ENCODE measurements at places on chromosomes 11 and 22. TPM values are rescaled to one million over a fixed set of nuclear protein-coding genes. Genes with fewer than 3 reads are reported as not detected.

Gene GAB2
- total RNA-seq, result 21.6 TPM

Gene SOX6
- 1.6 TPM for total RNA-seq

Gene NRIP3
- total RNA-seq, result 7.7 TPM

Gene CD3D
- total RNA-seq, result not detected

- no peak overlapping the region for H3K4me3 ChIP-seq
- no peaks in the 10 kb centered on the region for H3K27me3 ChIP-seq
- H3K4me1 ChIP-seq, result peaks cover 20% of the 10 kb centered on the region
- DNase-seq, result no peak
Measured at GRCh38 chr11:45157247-45158209, 11.1 kb downstream of the PRDM11 start.

- H3K27me3 ChIP-seq, result no peaks in the 10 kb centered on the region
- DNase-seq, result no peak
- no peaks in the 10 kb centered on the region for H3K36me3 ChIP-seq
- H3K27ac ChIP-seq, result no peak overlapping the region
- H3K4me1 ChIP-seq, result no peaks in the 10 kb centered on the region
Measured at GRCh38 chr11:93034723-93035039, 65.2 kb downstream of the MTNR1B start.

GRCh38 chr11:2271327-2272227, 1.2 kb upstream of the ASCL2 start:
- H3K4me3 ChIP-seq, result no peak overlapping the region
- H3K4me1 ChIP-seq, result peaks cover 10% of the 10 kb centered on the region
- peaks cover 15% of the 10 kb centered on the region for H3K27me3 ChIP-seq
- no peak overlapping the region for H3K27ac ChIP-seq

- H3K27me3 ChIP-seq, result no peaks in the 10 kb centered on the region
- H3K27ac ChIP-seq, result peak overlapping the region; percentile 94
- no peak for DNase-seq
- peaks cover 20% of the 10 kb centered on the region for H3K4me1 ChIP-seq
Measured at GRCh38 chr11:74171630-74171968, 510 bp downstream of the PPME1 start.

- no peak for DNase-seq
- H3K4me3 ChIP-seq, result no peak overlapping the region
- H3K36me3 ChIP-seq, result no peaks in the 10 kb centered on the region
Measured at GRCh38 chr11:121538054-121538453, 85.3 kb upstream of the SORL1-AS1 start.

- no peak overlapping the region for H3K4me3 ChIP-seq
- H3K36me3 ChIP-seq, result no peaks in the 10 kb centered on the region
- no peaks in the 10 kb centered on the region for H3K27me3 ChIP-seq
- H3K27ac ChIP-seq, result no peak overlapping the region
- H3K4me1 ChIP-seq, result no peaks in the 10 kb centered on the region
- no peak for DNase-seq
Measured at GRCh38 chr11:110526323-110526722, 96.6 kb downstream of the FDX1 start.

- no peak overlapping the region for H3K27ac ChIP-seq
- DNase-seq, result no peak
- no peak overlapping the region for H3K4me3 ChIP-seq
- H3K27me3 ChIP-seq, result no peaks in the 10 kb centered on the region
- peaks cover 8% of the 10 kb centered on the region for H3K4me1 ChIP-seq
Measured at GRCh38 chr22:24518771-24519485, 23.8 kb downstream of the UPB1 start.

- H3K36me3 ChIP-seq, result no peaks in the 10 kb centered on the region
- no peaks in the 10 kb centered on the region for H3K4me1 ChIP-seq
- DNase-seq, result no peak
- no peaks in the 10 kb centered on the region for H3K27me3 ChIP-seq
Measured at GRCh38 chr11:87033561-87033960, 4.2 kb upstream of the TMEM135 start.

DNA sequence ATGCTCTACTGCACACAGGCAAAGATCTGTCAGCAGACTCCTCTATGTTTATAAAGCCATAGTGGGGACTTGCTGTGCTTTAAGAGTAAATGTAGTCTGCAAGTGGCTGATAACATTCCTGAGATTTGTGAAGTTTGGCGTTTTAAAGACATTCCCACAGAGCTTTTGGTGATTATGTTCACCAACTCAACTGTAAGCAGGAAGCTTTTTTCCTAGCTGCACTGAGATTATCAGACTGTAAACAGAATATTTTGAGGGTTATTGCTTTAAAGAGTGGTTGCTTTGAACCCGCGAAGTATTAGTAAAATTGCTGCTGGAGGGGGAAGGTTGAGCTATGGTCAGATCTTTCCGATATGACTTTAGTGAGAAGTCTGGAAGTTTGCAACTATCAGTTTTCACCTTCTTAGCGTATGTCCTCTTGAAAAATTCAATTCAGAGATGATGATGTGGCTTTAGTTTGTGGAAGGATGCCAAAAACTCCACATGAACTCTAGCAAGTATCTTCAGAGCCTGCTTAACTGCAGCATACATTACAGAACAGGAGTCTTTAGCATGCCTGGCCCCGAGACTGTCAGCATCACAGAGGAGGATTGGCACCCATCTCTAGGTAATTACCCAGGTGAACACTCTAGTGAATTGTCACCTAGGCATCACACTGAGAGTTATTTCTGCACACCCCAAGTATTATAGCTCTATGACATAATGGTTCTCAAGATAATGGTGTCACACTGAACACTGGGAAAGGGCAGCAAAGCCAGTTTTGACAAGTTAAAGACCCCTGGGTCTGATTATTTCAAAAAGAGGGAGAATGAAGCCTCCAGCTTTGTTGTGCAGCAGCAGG, 89.9 kb downstream of the MTNR1B start:
- no peak for DNase-seq
- H3K4me1 ChIP-seq, result no peaks in the 10 kb centered on the region

- no peak overlapping the region for H3K27ac ChIP-seq
- H3K36me3 ChIP-seq, result peaks cover 78% of the 10 kb centered on the region
- H3K4me1 ChIP-seq, result no peaks in the 10 kb centered on the region
- DNase-seq, result no peak
- no peak overlapping the region for H3K4me3 ChIP-seq
Measured at GRCh38 chr22:37925330-37925729, 19.2 kb downstream of the MICALL1 start.

- H3K36me3 ChIP-seq, result peaks cover 27% of the 10 kb centered on the region
- H3K4me1 ChIP-seq, result peaks cover 6% of the 10 kb centered on the region
- H3K4me3 ChIP-seq, result no peak overlapping the region
Measured at GRCh38 chr11:530960-531831, 4.2 kb downstream of the HRAS start.

GRCh38 chr22:31343235-31344191, 2.6 kb downstream of the PATZ1 start:
- H3K4me3 ChIP-seq, result peak overlapping the region; percentile 93
- DNase-seq, result no peak
- peaks cover 22% of the 10 kb centered on the region for H3K36me3 ChIP-seq
- peak overlapping the region; percentile 74 for H3K27ac ChIP-seq

DNA sequence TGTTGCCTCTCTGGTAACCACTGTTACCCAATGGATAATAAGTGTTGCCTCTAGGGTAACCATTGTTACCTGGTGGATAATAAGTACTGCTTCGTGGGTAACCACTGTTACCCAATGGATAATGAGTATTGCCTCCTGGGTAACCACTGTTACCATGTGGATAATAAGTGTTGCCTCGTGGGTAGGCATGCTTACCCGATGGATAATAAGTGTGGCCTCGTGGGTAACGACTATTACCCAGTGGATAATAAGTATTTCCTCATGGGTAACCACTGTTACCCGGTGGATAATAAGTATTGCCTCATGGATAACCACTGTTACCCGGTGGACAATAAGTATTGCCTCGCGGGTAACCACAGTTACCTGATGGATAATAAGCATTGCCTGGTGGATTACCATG, 13.8 kb upstream of the NXPE4 start:
- no peaks in the 10 kb centered on the region for H3K4me1 ChIP-seq
- H3K4me3 ChIP-seq, result no peak overlapping the region
- DNase-seq, result no peak

GRCh38 chr22:20176421-20177085, 25.7 kb upstream of the CCDC188 start:
- no peaks in the 10 kb centered on the region for H3K4me1 ChIP-seq
- no peak overlapping the region for H3K27ac ChIP-seq
- no peak for DNase-seq
- no peaks in the 10 kb centered on the region for H3K27me3 ChIP-seq
- H3K4me3 ChIP-seq, result no peak overlapping the region

DNA sequence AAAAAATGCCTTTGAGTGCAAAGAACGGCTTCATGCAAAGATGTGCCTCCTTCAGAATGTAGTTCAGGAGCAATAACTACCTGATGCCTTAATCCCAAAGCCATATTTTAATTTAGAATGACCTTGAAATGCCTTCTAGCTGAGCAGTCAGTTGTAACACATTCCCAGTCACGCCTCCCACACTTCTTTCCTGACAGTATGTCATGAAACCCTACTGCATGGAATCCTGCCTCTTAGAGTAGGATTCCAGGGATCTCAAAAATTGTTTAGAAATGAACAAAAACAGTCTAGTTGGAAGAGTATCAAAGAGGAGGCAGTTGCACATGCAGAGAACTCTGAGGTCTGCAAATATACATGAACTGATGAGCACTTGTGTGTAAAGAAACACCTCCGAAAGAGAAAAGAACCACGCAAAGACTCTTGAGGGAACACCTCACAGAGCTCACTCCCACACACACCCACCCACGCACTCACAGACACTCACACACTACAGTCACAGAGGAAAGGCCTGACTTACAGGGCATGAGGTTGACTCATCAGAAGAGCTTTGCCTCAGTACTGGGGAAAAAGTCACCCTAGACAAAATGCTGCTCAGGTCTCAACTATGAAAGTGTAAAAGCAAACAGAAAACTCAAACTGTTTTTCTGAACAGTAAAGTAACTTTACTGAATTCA, 77.4 kb downstream of the GGTLC2 start:
- no peak overlapping the region for H3K27ac ChIP-seq
- DNase-seq, result no peak
- no peaks in the 10 kb centered on the region for H3K4me1 ChIP-seq
- no peaks in the 10 kb centered on the region for H3K27me3 ChIP-seq
- no peak overlapping the region for H3K4me3 ChIP-seq
- no peaks in the 10 kb centered on the region for H3K36me3 ChIP-seq

All from ascending aorta (tissue), 2 donors.